T-helper 9 cell (primary cell): ENCODE measurements at places on chromosomes 12 and 14.
A peak's percentile ranks its signal among the peaks of the same experiment; 100 is the strongest.

- DNase-seq: no peak
Observed at GRCh38 chr12:1645819-1646218, 16.8 kb downstream of the WNT5B start.

GRCh38 chr12:18719922-18720510 lies 17.8 kb downstream of the PLCZ1 start:
- no peak for DNase-seq

GRCh38 chr14:28952666-28953065 lies 186.1 kb downstream of the FOXG1 start:
- DNase-seq: no peak

- no peak for DNase-seq
Observed at GRCh38 chr12:90163975-90164374, 455.3 kb upstream of the ATP2B1 start.

DNA sequence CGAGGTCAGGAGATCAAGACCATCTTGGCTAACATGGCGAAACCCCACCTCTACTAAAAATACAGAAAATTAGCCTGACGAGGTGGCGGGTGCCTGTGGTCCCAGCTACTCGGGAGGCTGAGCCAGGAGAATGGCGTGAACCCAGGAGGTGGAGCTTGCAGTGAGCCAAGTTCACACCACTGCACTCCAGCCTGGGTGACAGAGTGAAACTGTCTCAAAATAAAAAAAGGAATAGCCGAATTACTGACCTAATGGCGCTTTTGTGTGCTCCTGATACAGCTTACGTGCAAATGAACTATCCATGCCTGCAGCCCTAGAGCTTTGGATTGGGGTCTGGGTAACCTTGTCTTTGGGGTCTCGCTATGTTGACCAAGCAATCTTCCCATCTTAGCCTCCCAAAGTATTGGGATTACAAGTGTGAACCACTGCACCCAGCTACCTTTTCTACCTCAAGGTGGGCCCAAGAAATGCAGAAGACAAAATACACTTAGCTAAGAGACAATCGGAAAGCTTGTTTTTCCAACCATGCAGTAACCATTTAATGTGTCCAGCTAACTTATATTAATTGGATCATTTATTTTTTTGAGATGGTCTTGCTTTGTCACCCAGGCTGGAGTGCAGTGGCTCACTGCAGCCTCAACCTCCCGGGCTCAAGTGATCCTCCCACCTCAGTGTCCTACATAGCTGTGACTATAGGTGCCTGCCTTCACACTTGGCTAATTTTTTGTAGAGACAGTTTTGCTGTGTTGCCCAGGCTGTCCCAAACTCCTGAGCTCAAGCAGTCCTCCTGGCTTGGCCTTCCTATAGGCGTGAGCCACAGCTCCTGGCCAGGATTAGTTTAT lies 5.5 kb downstream of the PABPN1 start:
- DNase-seq: no peak

DNA sequence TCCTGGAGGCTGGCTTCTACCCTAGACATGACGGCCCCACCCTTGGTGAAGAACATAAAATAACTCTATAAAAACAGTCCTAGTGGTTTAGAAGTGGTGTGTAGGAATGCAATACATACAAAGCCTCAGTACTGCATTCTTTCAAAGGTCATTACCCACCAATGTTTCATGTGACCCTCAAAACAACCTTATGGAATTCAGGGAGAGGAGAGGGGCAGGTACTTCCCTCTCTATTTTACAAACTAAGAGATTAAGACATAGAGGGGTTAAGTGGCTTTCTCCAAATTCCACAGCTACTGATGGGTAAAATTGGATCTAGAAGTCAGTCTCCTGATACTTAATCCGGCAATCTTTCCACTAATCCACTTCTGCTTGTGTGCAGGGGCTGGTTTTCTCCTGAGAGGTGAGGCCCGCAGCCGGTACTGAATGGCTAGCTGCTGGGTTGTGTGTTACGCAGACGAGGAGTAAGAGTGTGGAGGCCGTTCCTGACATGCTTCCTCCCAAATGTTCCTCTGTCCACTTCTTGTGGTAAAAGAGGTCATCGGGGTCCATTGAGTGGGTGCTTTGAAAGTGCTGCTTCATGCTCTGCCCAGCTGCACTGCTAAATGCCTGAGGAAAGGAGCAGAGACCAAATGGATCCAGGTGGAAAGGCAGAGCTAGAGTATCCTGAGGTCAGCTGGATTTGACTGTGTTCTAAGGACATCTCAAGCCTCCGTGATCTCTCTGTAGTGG lies 16.2 kb downstream of the SLC7A8 start:
- no peak for DNase-seq

- no peak for DNase-seq
Observed at GRCh38 chr14:85702191-85702590, 172.2 kb downstream of the FLRT2 start.

GRCh38 chr14:55347040-55347439 lies 64.6 kb downstream of the ATG14 start:
- no peak for DNase-seq

GRCh38 chr12:2675776-2676175 lies 119.0 kb upstream of the FKBP4 start:
- DNase-seq: no peak

DNA sequence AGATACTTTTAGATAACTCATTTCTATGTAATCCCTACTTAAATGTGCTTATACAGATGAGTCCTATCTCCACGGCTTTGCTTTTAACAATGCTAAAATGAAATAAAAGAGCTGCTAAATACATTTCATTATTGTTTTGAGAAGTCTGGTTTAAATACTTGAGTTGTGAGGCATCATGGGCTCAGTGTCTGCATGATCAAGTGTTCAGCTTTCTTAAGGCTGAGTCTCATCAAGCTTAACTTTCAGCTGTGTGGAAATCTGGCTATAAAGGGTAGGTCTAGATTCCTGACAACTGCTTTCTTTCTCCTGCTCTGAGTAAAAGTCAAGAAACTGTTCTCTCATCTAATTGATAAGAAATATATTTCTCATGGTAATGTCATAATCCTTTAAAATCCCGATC lies 235.4 kb downstream of the FSCB start:
- no peak for DNase-seq

- DNase-seq: no peak
Observed at GRCh38 chr12:87585882-87586557, 443.2 kb downstream of the C12orf50 start.

GRCh38 chr12:109739747-109740693 lies 26.4 kb downstream of the FAM222A start:
- DNase-seq: no peak

DNA sequence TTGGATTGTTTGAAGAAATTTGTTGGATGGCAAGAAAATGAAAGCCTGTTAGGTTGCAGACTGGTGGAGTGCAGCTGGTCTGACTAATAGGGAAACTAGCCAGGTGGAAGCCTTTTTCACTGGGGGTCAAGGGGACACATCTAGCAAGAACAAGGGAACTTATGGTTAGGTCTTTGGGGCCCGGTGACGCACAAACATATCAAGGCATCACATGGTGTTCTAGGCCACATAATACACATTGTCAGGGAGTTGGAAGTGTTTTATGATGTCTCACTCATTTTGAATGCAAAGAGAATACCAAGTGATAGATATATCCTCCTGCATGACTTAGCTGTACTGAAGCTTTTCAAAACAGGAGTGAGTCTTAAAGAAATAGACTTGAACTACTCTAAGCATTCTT lies 351.2 kb downstream of the KCNH5 start:
- no peak for DNase-seq

- DNase-seq: no peak
Observed at GRCh38 chr14:64220466-64220865, 73.7 kb downstream of the ESR2 start.

DNA sequence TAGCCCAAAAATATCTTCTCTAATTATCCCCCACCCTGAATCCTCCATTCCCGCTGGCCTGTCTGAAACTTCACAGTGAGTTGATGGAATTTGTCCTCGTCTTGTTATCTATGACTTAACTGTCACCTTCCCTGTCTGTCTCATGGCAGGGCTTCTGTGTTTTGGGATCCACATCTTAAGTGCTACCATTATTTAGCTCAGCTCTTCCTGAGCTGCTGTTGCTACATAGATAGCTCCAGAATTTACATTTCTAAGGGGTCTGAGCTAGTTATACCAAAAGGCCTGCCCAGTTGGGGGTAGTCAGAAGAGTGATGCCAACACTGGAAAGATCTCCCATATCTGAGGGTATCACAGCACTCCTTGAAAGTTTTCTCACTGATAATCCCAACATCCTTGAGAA lies 57.0 kb upstream of the CDKN3 start:
- DNase-seq: no peak

- no peak for DNase-seq
Observed at GRCh38 chr12:58414398-58414871, 473.1 kb downstream of the ATP23 start.

GRCh38 chr12:49292729-49293055 lies 2.3 kb upstream of the PRPH start:
- no peak for DNase-seq

DNA sequence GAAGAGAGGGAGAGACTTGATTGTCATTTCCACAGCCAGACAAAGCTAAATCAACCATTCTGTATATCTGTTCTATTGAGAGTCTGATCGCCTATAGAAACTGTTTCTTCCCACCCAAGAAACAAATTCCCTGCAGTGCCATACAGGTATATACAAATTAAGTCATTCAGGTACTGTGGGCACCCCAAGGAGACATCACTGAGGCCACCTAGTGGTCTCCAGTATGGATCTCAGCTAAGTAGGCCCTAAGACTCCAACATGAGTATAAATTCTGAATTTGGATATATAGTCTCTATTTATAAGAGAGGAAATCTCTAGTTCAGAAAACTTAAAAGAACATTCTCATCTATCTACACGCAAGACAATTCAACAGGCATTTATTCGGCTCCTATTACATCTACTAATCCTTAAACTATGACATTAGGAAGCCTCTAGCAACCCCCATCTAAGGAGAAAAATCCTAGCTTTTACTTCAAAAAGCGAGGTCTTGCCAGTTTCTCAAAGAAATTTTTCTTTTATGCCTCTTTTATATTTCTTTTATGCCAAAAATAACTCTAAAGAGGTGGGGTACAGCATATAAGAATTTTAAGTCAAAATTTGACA lies 62.6 kb downstream of the DCAF5 start:
- DNase-seq: no peak

DNA sequence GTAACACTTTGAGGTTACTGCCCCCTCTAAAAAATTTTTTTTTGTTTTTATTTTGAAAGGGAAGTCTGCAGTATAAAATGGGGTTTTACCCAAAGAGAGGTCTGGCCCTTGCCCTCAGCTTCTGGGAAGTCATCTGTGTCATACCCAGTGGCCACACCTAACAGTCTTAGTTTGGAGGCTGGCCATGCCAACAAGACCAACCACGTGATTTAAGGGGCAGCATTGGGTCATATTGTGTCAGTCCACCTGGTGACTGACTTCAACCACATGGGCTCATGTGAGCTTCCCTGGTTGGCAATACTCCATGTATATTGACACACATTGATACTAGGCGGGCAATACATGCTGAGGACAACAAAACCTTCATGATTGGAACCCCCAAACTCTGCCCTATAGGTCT lies 173.9 kb downstream of the GXYLT1 start:
- DNase-seq: no peak

- DNase-seq: peak; percentile 12
Observed at GRCh38 chr12:66964629-66965028, 285.8 kb upstream of the GRIP1 start.

DNA sequence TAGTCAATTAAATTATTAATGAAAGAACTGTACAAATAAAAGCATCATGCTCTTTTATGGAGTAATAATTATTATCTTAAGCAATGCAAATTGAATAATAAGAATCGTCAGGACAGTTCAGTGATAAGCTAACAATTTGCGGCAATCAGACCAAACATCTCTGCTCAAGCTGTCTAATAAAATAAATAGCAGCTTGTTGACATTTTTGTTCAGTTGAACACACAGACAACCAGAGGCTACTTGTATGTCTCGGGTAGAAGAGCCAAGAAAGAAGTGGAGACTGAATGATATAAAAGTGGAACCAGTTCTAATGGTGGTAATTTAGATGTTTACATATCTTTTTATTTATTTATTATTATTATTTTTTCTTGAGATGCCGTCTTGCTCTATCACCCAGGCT lies 57.4 kb upstream of the FOXN3 start:
- DNase-seq: no peak

DNA sequence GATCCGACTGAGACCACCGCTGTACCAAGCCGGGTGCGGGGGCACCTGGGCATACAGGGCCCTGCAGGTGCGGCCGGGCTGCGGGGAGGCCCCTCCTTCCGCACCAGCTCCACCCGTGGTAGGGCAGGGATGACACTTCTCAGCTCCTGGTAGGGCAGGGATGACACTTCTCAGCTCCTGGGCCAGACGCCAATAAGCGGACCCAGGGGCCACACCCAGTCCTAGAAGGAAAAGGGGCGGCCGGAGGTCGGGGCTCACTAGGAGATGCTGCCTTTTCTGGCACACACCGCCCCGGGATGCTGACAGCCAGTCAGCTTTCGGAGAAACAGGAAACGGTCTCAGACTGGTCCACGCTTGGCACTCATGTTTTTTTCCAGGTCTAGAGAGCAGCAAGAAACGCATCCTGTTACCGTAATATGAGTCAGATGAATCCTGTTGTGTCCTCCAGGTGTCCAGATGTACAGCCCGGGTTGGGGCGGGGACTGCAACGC lies 34.8 kb downstream of the NFKBIA start:
- DNase-seq: no peak

GRCh38 chr14:24197056-24197450 lies 1.8 kb upstream of the TM9SF1 start:
- DNase-seq: no peak

- no peak for DNase-seq
Observed at GRCh38 chr12:83245156-83245555, 558.5 kb downstream of the TMTC2 start.

DNA sequence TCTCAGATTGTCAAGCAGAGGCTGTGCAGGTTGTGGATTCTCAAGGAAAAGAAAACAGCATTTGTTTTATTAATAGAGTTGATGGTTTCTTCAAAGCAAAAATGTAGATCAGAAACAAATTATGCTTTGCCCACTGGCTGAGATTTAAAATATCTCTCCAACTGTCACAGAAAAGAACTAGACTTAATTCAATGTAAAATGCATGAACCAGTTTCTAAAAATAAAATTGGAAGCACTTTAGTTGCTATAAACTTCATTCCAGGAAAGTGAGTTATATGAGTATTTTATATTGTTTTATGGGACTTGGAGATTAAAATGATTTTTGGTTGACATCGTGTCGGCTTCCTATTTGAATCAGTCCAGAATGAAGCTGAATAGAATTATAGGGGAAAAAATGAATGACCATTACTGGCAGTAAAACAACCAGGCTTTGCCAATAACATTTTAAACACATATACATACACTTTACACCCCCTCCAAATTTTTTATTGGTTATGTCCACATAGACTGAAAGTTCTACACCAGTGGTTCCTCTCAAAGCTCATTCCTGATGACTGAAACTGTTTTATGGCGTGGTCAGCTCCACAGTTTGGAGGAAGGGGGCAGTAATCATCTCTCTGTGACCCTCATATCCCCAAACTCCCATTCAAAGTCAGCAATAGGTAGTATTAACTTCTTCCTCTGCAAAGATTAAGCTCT lies 55.5 kb upstream of the DAAM1 start:
- DNase-seq: no peak

GRCh38 chr12:6432991-6433390 lies 11.8 kb upstream of the CD27 start:
- no peak for DNase-seq

- no peak for DNase-seq
Observed at GRCh38 chr14:95164506-95164905, 7.2 kb upstream of the DICER1 start.
